ENCODE measurements at places on chromosomes 7 and 10.
A peak's percentile ranks its signal among the peaks of the same experiment; 100 is the strongest.

DNA sequence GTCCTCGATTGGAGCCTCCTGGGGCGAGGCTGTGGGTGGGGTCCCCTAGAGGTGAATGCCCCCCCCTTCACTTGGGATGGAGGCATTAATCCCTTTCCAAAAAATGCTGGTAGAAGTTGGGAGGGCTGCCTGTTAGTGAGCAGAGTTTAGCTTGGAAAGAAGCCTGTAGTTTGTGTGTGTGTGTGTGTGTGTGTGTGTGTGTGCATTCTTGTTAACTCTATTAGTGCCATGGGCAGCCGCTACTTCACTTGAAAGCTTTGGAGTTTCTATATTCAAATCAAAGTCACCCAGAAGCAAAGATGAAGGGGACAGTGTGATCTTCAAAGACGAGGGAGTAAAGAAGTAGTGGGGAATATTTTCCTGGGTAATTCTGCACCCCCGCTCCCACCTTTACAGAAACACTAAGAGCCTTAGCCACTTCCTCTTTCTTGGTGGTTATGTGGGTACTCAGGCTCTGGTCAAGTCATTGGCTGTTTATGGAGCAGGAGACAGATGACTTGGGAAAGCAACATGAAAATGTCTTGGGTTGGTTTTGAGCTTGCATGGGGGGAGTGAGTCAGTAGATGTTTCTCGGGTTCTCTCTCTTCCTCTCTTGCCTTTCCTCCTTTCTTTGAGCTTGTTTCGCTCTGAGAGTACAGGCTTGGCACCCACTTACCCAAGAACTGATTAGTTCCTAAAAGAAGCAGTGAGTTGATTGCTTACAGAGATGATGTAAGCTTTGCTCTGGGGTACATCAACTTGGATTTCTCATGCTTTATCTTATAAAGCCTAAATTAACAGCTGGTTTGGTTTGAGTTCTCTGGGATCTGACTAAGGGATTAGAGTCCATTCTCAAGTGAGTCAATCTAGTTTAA, 35.9 kb downstream of the TCF7L2 start:
- DNase-seq, result peak; percentile 62

DNA sequence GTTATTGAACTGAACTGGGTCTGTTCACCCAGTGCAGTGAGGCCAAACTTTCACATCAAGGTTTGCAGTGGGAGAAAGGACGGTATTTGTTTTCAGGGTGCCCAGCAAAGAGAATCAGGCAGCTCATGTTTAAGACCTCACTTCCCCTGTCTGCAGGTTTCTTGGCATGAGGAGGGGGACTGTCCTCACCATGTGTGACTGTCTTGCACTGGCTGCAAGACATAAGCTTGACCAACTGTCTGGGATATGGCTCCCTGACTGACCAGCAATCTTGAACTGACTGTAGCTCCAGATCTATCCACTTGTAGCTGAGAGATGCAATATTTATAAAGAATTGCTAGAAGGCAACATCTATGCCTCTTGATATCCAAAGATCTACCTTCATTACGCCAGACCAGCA, 39.9 kb downstream of the RAMP3 start:
- DNase-seq, result no peak

DNA sequence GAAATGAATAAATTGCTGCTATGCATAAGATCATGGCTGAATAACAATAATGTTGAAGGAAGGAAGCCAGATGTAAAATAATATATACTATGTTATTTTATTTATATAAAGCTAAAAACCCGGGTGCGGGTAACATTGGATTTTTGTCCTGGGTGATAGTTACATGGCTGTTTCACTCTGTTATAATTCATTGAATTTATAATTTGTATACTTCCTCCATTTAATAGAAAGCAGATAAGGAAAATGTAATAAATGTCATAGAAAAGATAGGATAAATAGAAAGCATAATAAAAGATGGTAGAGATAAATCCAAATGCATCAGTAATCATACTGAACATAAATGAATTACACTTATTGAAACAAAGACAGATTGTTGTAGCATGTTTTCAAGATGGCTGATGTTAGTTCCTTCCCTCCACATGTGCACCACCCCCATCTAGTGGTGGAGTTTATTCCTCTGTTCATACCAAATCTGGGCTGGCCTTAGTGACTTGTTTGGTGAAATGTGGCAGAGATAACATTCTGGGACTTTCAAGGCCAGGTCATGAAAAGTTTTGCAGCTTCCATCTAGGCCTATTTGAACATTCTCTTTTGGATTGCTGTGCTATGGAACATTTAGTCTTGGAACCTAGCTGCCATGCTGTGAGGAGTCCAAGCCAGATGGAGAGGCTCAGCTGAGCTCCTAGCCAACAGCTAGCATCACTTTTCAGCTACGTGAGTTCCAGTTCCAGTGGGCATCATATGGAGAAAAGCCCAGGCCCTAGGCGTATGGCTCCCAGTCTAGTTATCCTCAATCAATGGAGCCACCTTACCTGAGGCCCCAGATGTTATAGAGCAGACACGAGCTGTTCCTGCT, 46.9 kb downstream of the AHCYL2 start:
- peak; percentile 43 for DNase-seq

GRCh38 chr10:36771725-36772124, 353.7 kb upstream of the ANKRD30A start:
- DNase-seq, result no peak

- DNase-seq, result peak; percentile 13
These were observed at the start of gene PRKCQ for GRCh38 chr10:6579904-6580278. PRKCQ (minus strand) TSS chr10:6580276; CDS start chr10:6515135, 65,141 bp downstream.

DNA sequence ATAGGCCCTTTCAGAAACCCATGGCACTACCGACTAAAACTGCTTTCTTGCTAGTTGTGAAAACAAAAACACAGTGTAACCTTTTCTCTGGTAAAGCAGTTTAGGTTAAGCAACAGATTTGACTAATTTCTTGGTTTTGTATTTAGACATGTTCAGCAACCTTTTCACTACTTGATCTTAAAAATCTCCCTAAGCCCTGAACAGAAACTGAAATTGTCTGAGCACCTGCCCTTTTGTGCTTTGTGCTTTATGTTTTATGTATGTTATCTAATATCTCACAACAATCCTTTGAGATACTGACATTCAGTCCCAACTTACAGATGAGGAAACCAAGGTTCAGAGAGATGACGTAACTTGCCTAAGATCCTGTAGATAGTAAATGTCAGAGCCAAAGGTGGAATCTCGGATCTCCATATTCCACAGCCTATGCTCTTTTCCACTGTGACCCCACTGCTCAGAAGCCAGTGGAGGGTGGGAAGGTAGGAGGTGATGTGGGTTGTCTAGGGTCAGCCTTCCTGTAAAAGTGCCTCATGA, 146.6 kb downstream of the LCOR start:
- no peak for DNase-seq

GRCh38 chr7:17307000-17307399, 8.5 kb downstream of the AHR start:
- peak; percentile 28 for DNase-seq

- no peak for DNase-seq
These were observed 243.6 kb downstream of the KCNMA1 start for GRCh38 chr10:77393821-77394501.

DNA sequence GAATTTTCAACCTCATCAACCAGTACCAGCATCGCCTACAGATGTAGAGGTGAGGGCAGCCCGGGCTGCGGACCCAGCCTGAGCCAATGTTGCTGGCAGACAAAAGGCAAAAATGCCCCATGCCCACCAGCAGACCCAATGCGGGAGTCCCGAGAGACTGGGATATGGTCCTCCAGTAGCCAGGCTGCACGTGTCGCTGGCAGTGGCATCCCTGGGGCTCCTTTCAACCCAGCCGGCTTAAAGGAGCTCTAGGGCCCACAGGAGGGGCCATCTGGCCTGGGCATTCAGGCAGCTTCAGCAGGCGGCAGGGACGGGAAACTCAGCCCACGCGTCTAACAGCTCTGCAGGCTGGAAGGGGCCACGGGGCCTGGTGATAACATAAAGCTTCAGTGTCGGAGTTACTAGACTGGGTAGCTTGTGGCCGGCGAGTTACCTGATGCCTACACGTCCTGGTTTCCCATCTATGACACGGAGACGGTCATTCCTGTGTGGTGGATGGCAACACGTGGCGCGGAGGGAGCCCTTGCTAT, 70.7 kb downstream of the PROSER2 start:
- no peak for DNase-seq

DNA sequence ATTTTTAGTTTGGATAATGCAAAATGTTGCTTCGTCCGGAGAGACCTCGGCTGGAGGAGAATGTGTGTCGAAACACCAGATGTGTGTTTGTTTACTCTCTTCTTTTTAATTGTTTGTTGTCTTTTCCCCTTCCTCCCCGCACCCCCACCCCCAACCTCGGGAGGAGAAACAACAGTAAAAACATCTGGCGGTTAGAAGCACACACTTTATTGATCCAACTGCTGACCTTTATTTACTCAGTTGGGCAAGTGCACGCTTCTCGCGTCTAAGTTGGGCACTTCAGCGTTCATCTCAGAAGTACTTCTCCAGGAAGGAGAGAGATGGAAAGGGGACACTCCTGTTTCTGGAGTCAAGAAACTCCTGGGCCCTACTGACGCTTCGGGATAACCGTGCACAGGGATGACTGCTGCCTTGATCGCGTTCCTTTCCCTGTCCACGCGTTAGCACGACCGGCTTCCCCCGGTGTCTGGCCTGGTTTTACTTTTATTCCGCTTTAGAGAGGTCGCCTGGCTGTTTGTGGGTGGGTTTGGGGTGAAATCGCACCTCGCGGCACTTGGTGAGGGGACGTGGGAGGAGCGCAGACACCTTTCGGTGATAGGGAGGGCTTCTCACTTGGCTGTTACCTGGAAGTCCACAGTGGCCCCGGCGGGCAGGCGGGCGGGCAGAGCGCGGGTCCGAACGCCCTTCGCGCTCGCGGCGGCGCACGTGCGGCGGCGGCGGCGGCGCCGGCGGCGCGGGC, 168.3 kb upstream of the PPP1R3A start:
- DNase-seq, result peak; percentile 25

- DNase-seq, result no peak
These were observed 58.7 kb downstream of the DNAJC1 start for GRCh38 chr10:21944727-21945386.

DNA sequence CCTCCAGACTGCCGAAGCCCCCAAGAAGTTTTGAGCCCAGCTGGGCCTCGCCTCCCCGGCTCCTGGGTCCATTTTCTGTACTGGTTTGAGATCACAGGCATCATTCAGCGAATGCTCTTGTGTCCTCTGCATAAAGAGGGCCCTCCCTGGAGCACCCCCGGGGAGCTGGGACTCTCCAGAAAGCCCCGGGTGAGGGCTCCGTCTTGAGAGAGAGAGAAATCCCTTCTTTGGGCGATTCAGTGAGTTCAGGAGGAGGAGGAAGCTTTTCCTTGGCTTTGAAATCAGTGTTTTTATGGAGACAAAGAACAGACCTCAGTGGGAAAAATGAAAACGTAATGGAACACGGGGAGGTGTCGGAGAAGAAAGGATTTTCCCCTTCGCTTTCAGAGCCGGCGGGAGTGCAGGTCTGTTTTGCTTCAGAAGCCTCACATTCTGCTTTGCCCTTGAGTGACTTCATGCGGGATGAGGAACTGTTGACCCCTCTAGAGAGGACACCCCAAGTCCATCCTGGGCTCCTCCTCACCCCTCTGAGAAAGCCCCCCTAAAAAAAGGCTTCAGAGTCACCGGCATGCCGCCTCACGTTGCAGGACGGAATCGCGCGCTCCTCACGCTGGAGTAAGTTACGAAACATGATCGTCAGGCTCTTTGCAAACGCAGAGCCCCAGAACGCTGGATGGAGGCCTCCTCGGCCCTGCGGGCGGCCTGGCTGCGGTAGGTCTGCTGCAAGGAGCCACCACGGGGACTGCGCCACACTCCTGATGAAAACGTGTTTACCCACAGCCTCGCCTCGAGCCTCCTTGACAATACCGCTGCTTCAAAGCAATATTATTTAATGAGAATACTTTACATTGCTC, 8.5 kb upstream of the AP5Z1 start:
- no peak for DNase-seq

DNA sequence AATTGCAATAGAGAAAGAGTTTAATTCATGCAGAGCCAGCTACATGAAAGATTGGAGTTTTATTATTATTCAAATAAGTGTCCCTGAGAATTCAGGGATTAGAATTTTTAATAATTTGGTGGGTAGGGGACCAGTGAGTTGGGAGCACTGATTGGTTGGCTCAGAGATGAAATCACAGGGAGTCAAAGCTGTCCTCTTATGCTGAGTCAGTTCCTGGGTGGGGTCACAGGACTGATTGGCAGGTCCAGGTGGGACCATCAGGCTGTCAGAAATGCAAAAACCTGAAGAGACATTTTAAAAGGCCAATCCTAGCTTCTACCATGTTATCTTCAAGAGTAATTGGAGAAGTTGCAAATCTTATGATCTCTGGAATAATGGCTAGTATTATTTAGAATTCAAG, 56.0 kb upstream of the KAT6B start:
- no peak for DNase-seq

DNA sequence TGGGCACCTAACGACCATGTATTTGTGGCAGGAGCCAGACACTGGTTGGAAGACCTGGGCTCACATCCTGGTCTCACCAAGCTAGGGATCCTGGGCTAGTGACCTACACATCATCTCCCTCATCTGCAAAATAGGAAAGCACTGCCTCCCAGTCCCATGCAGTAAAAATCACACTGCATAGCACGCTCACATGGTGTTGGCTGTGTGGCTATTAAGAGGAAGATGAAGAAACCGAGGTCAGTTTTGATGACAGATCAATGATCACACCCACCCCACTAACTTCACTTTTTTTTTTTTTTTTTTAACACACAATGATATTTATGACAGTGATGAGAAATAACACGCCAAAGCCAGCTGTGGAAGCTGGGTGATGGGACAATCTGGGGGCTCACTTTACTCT, 146.5 kb downstream of the RNF216 start:
- no peak for DNase-seq

- DNase-seq, result peak; percentile 12
These were observed 215.8 kb downstream of the CHCHD3 start for GRCh38 chr7:132866144-132866531.

Data from fibroblast of skin of scalp (primary cell).